ENCODE measurements at places on chromosomes 6 and 20.

- no peak for DNase-seq
Observed at GRCh38 chr20:45378191-45378590, at the start of gene TP53TG5. TP53TG5 (minus strand) TSS chr20:45378325; CDS start chr20:45378236, 89 bp downstream.

DNA sequence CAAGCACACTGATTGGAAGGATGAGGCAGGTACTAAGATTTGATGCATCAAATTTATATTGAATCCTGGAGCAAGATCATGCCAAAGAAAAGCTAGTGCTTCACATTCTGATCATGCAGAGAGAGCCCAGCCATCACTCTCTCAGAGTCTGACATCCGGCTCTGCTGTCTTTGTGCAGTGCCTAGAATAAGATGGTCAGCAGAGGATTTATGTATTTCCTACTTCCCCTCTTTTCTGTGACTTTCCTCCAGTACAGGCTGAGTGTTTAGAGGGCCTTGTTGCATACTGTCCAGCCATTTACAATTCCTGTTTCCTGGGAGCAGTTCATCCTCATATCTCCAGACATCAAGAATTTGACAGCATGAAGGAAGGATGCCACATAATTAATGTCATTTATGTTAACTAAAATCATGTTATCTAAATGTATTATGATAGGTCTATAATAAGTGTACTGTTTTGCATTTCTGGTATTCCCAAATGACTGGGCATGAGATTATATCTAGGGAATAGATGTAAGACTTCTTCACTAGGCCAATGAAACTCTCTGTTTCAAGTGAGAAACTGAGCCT is 167.6 kb downstream of the EPM2A start:
- DNase-seq, result no peak

DNA sequence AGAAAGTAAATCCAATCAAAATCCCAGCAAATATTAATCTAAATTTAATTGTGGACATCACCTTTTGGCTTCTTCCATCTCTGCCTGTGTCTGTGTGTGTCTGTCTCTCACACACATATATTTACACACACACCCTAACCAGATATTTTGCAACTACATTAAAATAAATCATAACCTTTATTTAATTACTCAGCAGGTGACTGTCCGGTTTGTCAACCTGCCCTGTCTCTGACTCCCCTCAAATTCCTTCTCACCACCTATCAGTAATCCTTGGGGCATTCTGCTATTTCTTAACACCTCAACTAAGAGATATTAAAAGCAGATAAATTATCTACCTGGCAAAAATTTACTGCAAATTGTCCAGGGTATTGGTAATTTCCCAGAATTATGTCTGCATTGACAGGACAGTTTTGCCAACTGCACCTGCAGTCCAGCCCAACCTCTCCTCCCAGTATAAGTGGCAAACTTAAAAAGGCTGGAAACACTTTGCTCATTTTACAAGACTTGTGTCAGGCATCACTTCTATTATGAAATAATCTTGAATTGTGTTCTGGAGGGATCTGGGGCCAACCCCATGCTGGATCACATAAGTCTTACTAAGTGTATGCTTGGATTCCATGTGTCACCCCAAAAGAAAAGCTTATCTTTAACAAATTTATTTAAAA is 216.1 kb downstream of the GMDS start:
- DNase-seq, result no peak

GRCh38 chr6:43278524-43279078 is 19.5 kb upstream of the SLC22A7 start:
- DNase-seq, result no peak

DNA sequence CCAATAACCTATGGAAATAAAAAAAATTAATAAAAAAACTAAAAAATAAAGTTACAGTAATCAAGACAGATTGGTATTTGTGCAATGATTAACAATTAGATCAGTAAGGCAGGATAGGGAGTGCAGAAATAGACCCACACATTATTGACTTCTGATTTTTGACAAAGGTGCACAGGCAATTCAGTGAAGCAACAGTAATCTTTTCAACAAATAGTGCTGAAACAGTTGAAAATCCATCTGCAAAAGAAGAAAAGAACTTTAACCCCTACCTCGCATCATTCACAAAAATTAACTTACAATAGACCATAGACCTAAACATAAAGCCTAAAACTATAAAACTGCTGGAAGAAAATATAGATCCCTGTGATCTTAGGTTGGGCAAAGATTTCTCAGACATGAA is 4.5 kb upstream of the SMLR1 start:
- DNase-seq, result no peak

DNA sequence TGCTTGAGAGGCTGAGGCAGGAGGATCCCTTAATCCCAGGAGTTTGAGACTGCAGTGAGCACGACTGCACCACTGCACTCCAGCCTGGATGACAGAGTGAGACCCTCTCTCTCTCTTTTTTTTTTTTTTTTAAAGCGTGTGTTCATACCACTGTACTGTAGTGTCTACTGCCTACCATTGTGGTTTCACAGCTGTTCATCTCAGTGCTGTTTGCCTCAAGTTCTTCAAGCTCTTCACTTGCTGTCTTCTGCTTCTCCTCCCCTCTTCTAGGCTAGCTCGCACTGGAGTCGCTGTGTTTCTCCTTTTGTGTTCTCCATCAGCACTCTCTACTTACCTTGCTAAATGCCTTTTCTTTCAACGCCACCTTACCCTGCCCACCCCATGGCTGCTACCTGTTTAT is 7.4 kb downstream of the FOXO3 start:
- no peak for DNase-seq

GRCh38 chr6:126333729-126334128 is 6.2 kb upstream of the CENPW start:
- no peak for DNase-seq

- DNase-seq, result no peak
Observed at GRCh38 chr20:9072861-9073500, 4.1 kb downstream of the PLCB4 start.

DNA sequence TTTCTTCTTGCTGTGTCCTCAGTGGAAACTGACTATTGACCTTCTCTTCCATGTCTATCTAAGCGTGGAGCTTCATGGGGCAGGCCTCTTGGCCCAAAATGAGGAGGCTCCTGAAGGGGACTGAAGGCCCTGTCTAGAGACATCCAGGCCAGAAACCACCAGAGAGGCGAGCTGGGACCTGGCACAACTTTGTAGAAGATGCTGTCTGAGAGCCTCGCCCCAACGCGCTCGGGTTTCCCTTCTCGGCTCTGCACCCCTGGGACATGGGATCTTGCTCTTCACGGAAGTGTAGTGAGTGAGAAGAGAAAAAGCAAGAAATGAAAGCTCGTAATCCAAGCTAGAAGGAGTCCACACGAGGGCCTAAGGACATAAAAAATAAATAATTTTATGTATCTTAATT is 96.8 kb downstream of the GMPR start:
- DNase-seq, result no peak

GRCh38 chr6:135329851-135330803 is 149.0 kb downstream of the MYB start:
- no peak for DNase-seq

Measured in stimulated activated CD4-positive, alpha-beta T cell treated with anti-CD3 and anti-CD28 coated beads, TNF-alpha, amount 100 ng/mL, for 1 hour (primary cell).